ENCODE measurements at places on chromosomes 2 and 18.

DNA sequence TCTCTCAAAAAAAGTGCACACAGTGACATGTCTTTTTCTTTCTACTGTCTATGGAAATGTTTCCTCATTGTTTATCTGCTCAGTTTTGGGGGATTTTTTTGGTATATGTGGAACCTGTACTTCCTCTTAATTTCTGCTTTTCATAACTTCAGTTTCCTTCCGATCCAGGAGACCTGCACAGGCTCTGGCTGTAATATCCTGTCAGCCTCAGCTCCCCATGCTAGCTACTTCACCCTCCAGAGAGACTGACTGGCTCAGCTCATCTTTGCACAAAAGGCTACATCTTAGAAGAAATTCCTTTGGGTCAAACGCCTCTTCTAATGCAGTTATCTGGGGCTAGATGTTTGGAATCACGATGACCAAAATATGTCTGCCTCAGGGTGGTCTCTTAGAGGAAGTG lies 378.4 kb downstream of the RND3 start:
- no peak for DNase-seq

DNA sequence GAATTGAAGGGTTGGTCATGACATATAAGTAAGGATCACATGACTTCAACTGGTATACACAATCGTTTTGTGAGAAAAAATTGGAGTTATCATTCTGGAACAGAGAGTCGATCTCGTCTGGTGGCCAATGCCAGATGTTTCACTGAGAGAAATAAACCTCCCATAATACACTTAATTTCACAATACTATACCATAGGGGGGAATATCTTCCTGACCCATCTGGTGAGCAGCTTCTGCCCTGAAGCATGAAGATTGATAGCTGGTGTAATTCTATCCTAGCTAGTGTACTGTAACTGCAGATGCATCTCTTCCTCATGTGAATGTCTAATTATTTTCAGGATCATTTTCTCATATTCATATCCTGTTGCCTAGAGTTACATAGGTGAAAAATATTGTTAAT lies 15.7 kb upstream of the CDH7 start:
- DNase-seq = no peak

DNA sequence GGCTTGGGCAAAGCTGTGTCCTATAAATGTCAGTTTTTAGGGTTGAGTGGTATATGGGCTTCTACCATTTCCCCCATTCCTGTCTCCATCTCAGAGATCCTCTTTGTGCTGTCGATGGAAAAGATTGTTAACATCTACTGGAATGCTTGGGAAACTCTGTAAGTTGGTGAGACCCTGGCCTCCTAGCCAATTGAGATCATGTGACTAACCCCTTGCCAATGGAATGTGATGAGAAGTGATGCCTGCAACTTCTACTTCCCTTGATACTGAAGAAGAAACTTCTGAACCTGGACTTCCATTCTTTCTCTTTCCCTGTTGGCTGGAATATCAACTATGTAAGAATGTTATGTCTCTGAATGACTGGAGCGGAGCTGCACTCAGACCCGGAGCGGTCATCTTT lies 14.5 kb downstream of the SLC39A10 start:
- peak; percentile 30 for DNase-seq

DNA sequence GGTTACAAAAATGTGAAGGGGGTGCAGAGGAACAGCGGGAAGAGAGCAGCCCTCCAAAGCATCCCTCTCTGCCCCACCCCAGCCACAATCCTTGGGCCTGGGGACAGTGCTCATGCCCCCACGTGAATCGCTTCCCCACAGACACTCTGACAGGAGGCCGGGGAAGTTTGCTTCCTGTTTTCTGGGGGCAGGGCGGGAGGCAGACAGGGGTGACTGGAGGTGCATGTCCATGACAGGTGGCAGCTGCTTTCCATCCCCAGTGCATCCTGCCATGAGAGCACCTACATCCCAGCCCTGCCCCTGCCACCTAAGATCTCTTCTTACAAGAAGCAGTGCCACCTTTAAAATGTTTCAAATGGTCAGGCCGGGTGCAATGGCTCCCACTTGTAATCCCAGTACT lies 47.2 kb upstream of the UBE2F start:
- DNase-seq = no peak

DNA sequence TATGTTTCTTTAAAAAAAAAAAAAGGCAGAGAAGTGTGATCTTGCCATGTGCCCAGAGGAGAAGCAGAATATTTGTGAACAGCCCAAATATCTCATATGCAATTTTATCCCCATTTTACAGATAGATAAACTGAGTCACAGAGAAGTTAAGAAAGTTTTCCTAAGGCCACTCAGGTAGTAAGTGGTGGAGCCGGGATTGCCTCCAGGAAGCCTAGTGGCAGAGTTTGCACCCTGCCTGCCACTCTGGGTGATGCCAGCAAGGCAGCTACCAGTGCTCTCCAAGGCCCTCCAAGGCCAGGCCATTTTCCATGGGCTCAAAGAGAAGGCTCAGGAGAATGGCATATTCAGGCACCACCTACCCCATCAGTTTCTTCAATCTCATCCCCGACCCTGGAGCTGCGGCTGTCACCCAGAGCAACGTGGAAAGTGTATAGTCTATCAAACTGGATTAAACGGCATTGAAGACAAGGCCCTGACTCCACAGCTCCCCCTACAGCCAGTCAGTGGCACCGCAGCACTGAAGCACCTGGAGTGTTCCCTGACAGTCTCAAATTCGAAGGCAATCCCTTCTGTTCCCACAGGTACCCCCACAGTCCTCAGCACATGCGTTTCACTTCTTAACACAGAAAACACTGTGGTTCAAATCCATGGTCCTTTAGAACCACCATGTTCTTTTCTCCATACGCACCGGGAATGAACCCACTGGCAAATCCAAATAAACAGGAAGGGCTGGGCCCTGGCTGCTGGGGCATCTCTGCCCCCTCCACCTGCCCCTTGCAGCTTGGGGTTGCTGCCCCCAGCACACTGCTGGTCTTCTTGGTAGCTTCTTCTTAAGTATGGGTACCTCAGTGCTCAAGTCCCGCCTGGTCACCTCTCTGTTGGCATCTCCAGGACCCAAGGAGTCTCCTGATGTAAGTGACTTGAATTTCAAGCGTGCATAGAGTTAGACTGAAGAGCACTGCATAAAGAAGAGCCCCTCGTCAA lies 175.3 kb downstream of the INHBB start:
- peak; percentile 48 for DNase-seq

Data from EH (cell line).